ENCODE measurements at places on chromosomes 6 and 20. TPM values are rescaled to one million over a fixed set of nuclear protein-coding genes. Genes with fewer than 3 reads are reported as not detected.

DNA sequence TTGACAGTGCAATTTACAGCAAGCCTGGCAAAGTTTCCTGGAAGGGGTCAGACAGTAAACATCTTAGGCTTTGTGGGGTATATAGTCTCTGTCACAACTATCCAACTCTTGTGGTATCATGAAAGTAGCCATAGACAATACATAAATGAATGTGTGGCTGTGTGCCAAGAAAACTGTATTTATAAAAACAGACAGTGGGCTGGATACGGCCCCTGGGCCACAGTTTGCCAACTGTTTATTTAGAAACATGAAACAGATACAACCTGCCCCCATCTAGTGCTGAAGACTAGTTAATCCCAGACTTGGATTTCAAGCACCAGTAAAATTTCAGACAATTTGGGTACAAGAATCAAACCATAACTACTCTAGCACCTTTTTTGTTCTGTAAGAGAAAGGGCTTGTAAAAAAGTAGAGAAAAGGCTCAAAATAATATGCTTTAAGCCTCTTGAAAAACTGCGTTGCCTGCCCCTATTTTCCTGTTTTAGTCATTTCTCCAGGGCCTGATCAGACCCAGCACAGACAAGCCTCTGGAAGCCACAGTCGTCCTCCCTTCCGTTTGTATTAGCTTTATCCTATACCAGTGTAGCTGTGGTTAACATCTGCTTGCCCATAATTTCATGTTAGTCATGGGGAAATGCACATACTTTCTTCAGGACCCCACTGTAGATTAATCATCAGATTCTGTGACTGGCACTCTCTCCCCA, 30.8 kb downstream of the JAG1 start:
- no peak for DNase-seq

GRCh38 chr6:6942831-6943230, 164.9 kb upstream of the RREB1 start:
- DNase-seq: peak; percentile 25

- no peak for DNase-seq
These were observed 1.4 kb downstream of the FBXL4 start for GRCh38 chr6:98946266-98946878.

- no peak for DNase-seq
These were observed 11.6 kb downstream of the RREB1 start for GRCh38 chr6:7119272-7119801.

DNA sequence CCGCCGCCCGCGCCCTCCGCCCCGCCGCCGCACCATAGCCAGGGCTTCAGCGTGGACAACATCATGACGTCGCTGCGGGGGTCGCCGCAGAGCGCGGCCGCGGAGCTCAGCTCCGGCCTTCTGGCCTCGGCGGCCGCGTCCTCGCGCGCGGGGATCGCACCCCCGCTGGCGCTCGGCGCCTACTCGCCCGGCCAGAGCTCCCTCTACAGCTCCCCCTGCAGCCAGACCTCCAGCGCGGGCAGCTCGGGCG, 1.5 kb downstream of the FOXC1 start:
- no peak for DNase-seq

DNA sequence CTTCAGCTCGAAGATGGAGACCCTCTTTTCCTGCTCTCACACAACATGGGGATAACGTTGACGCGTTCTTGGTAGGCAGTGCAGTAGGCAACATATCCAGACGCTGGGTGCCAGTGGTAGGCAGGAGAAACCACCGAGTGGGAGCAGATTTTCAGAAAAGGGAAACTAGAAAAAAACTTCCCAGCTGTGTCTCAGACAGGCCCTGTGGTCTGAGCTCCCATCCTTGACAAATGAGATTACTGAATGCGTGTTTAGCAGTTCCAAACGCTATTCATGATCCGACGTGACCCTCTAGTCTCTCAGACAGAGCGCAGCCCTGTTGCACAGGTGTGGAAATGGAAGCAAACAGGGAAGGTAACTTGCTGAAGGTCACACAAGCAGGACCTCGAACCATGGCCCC, 83.9 kb upstream of the DUSP22 start:
- DNase-seq: no peak

DNA sequence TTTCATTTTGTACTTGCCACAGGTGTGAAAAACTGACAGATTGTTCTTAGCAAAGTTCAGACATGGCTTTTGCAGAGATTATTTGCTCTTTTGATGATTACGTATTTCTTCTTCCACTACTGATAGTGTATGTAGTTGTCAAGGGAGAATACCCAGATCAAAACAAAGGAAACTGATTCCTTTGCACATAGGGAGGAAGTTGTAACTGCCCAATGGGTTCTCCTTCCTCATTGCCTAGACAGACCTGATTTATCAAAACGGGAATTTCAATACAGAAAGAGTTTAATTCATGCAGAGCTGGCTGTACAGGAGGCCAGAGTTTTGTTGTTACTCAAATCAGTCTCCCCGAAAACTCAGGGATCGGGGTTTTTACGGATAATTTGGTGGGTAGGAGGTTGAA, 214.7 kb downstream of the BCAS1 start:
- DNase-seq: no peak

GRCh38 chr20:47784599-47785310, 526 bp downstream of the SULF2 start:
- peak; percentile 41 for DNase-seq

DNA sequence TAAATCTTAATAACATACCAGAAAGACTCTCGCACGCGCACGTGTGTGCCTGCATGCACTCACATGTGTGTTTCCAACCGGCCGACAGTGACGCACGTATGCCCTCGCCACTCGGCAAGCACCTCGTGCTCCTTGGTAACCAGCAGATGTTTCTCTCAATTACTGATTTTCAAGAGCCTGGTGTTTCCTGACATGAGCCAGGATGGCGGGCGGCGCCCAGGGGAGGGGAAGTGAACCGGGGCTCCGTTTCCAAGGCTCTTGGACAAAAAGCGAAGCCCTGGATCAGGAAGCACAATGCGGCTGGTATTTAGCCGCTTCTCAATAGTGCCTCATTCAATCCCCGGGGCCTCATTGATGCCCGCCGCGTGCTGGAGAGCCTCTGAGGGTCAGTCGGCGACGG, 37.7 kb downstream of the PMEPA1 start:
- DNase-seq: no peak

GRCh38 chr6:4349931-4350330, 214.6 kb upstream of the ECI2 start:
- DNase-seq: no peak

GRCh38 chr6:36216559-36216958, 20.0 kb downstream of the BRPF3 start:
- no peak for DNase-seq

- no peak for DNase-seq
These were observed 17.9 kb upstream of the CNKSR3 start for GRCh38 chr6:154528310-154528915.

DNA sequence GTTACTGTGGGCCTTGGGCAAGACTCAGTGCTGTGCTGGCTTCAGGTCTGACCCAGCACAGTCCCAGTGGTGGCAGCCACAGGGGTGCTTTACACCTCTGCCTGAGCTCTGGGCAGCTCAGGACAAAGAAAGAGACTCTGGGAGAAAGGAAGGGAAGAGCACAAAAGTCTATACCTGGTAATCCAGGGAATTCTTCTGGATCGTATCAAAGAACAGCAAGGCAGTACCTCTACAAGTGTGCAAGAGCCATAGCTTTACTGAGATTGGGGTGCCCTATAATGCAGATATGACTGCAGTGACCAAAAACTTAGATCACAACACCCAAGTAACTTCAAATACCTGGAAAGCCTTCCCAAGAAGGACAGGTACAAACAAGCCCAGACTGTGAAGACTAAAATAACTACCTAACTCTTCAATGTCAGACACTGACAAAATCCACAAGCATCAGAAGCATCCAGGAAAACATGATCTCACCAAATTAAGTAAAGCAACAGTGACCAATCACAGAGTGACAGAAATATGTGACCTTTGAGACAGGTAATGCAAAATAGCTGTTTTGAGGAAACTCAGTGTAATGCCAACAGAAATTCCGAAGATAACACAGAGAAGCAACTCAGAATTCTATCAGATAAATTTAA, 47.9 kb upstream of the LIN28B start:
- DNase-seq: no peak

GRCh38 chr6:33419580-33420490, at the start of gene SYNGAP1:
Gene SYNGAP1 (plus strand): TSS chr6:33420065. CDS start chr6:33420265, 200 bp downstream.
- peak; percentile 76 for DNase-seq

DNA sequence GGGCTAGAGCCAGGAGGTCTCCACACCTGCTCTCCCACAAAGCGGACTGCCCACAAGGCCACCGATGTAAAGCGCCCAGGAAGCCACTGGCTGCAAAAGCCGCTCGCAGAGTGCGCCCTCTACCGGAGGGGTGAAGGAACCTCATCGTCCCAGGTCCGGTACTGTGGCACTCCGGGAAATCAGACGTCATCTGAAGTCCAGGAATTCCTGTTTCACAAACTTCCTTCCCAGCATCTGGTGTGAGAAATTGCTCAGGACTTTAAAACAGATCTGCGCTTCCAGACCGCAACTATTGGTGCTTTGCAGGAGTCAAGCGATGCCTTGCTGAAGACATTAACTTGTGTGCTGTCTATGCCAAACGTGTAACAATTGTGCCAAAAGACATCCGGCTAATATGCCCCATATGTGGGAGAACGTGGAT, 115.1 kb upstream of the ARID1B start:
- peak; percentile 31 for DNase-seq

GRCh38 chr6:144776031-144776819, 491.1 kb downstream of the UTRN start:
- no peak for DNase-seq

GRCh38 chr20:57287007-57287880, 20.8 kb upstream of the BMP7 start:
- DNase-seq: no peak

GRCh38 chr20:50824137-50824536, 29.3 kb downstream of the BCAS4 start:
- peak; percentile 36 for DNase-seq

- no peak for DNase-seq
These were observed 182.5 kb downstream of the GMPR start for GRCh38 chr6:16420715-16421461.

DNA sequence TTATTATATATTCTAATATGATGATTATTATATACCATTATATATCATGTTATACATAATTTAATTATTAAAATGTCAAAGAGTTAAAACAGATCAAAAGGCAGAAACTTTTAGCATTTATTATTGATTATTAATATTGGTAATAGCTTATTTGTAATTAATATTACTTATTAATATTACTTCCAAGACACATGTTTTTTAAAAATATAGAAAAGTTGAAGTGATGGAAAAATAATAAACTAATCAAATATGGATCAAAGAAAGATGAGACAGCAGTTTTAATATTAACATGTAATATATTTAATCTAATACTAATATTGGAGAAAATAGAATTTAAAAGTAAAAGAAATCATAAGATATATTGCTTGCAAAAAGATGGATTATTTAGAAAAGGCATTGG, 154.6 kb upstream of the TAB2 start:
- DNase-seq: no peak

- peak; percentile 64 for DNase-seq
These were observed 431.8 kb downstream of the CD83 start for GRCh38 chr6:14549304-14549770.

- no peak for DNase-seq
These were observed 16.5 kb downstream of the MDFI start for GRCh38 chr6:41654698-41655151.

DNA sequence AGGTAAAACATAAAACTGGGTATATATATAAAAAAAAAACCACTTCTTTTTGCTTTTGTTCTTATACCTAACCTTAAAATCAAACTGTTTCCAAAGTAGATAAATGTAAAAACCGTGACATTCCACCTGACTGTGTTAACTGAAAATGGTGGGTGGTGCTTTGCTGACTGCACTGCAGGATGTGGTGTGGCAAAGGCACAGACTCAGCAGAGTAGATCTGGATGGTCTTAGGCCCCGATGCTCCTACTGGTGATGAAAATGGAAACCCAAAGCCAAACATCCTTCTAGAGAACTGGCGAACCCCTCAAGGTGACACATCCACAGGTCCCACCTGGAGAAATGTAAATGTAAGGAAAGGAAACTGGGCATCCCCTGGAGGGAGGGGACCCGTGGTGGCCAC, 8.9 kb downstream of the TGIF2 start:
- no peak for DNase-seq

DNA sequence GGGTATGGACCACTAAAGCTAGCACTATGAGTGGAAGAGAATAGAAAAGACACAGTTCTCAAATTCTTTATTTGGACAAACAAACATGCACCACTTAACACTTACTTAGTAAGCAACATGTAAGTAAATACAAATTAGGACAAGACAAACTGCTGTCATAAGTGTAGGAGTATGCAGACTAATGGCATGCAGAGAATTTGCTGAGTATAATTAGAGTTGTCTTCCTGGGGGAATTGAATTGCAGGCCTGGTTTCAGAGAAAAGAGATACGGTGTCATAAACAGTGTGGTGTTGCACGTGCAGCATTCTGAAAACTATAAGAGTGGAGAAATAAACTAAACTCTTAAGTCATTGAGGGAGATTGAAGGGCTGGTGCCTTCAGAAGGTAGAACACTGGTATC, 125.2 kb upstream of the EYA4 start:
- no peak for DNase-seq

- DNase-seq: no peak
These were observed 163.5 kb downstream of the KIF6 start for GRCh38 chr6:39561536-39562266.

DNA sequence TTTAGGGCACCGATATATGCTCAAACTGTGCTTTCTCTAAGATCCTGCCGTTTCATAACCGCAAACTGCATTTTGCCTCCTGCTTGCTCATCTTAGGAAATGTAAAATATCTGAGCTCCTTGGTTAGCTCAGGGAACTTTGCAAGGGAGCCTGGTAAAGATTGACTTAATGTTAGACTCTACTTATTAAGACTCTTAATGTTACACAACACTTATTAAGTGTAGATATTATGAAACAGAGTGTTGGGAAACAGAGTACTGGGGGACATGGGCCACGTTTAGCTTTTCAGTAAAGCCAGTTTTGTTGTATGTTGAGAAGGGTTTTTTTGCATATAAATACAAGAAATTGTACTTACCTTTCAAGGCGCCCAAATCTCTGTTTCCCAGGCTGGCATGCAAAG, 1.9 kb downstream of the LTV1 start:
- no peak for DNase-seq

Gene COL21A1
- 2.8 TPM for total RNA-seq

Gene OLIG3
- not detected for total RNA-seq

Gene ADGRF4
- total RNA-seq: 4.0 TPM

Gene RGS19
- 5.9 TPM for total RNA-seq

Gene MOXD1
- total RNA-seq: 0.79 TPM

Gene SNX3
- total RNA-seq: 88.7 TPM

Gene CALHM6
- 0.61 TPM for total RNA-seq

Gene SAYSD1
- 15.4 TPM for total RNA-seq

Gene DEFB125
- not detected for total RNA-seq

Gene MICB
- 1.3 TPM for total RNA-seq

Gene CLPSL1
- not detected for total RNA-seq

Gene SSTR4
- not detected for total RNA-seq

Gene CASS4
- 0.46 TPM for total RNA-seq

Gene HLA-DMB
- total RNA-seq: 4.0 TPM

All from left colon (tissue), 2 donors.